ENCODE measurements at places on chromosomes 11 and 22.

DNA sequence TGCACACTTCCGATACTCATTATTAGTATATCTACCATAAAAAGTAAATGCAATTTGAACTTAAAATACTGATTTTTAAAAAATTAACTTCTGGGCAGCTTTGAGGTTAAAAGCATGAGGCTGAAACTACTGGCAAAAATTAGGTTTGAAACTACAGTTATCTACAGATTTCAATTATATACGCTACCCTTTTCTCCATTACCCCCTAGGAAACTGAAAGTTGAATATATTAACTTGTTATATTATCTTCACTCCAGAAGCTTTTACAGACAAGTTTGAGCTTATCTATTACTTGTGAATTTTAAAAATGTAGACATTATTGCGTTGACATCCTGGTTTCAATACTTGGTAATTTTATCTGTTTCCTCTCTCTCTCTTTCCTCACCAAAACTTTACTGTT is 96.7 kb upstream of the DDI1 start:
- no peaks in the 10 kb centered on the region for H3K36me3 ChIP-seq
- no peaks in the 10 kb centered on the region for H3K4me1 ChIP-seq
- no peak overlapping the region for H3K4me3 ChIP-seq
- no peak overlapping the region for H3K27ac ChIP-seq
- no peak for DNase-seq
- no peaks in the 10 kb centered on the region for H3K27me3 ChIP-seq

DNA sequence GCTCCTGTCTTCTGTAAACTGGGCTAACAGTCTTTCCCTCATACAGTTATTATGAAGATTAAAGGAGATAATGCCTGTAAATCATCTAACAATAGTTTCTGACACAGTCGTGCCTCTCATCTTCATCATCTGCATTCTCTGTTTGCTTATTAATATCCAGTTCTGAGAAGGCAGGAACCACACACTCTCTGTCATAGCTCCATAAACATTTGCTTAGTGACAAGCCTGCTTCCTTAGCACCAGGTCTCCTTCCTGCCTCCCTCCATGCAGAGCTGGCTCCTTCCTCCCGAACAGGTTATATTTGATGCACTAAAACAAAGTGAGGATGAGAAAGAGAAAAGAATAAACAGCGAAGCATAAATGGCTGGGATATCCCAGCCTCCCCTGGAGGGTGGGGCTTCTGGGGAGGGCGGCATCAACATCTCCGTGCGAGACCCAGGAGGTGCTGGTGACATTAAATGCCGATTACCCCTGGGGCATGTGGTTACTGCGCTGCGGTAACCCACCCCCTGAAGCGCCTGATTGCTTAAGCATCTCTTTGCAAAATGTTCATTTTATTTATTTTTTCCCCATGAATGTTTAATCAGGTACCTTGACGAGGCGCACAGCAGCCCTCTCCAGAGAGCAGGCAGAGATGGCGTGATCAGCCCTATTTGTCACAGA is 404.9 kb downstream of the NXPE2 start:
- H3K4me1 ChIP-seq, result no peaks in the 10 kb centered on the region
- H3K27me3 ChIP-seq, result no peaks in the 10 kb centered on the region
- no peaks in the 10 kb centered on the region for H3K36me3 ChIP-seq
- DNase-seq, result no peak
- H3K4me3 ChIP-seq, result no peak overlapping the region

DNA sequence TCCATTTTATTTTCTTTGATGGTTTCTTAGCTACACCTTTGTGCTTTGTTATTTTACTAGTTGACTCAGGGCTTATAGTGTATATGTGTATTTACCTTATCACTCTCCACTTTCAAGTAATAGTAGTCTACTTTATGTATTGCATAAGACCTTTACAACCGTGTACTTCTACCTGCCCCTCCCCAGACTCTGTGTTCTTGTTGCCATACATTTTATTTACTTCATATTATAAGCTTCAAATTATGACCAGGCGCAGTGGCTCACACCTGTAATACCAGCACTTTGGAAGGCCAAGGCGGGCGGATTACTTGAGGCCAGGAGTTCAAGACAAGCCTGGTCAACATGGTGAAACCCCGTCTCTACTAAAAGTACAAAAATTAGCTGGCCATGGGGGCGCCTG is 28.2 kb upstream of the CTSD start:
- H3K27ac ChIP-seq, result no peak overlapping the region
- no peaks in the 10 kb centered on the region for H3K36me3 ChIP-seq
- H3K27me3 ChIP-seq, result no peaks in the 10 kb centered on the region

- H3K4me1 ChIP-seq, result peaks cover 37% of the 10 kb centered on the region
- no peak overlapping the region for H3K4me3 ChIP-seq
- peaks cover 45% of the 10 kb centered on the region for H3K27me3 ChIP-seq
Measured at GRCh38 chr11:61682906-61683675, 2.9 kb downstream of the DAGLA start.

DNA sequence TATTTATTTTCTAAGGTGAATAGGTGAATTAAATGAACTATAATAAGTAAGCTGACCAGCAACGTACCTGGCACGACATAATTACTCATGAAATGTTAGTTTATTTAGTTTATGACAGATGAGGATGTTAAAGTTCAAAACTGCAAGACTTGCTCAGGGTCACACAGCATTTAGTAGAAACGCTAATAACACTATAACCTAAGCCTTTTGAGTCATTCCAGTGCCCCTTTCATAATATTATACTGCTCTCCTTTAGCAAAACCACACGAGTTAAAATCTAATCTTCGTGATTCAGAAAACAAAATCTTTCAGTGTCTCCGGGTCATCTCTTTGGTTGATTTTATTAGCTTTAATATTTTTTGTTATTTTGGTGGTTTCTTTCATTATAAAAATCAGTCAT is 39.6 kb downstream of the BTBD10 start:
- no peak overlapping the region for H3K4me3 ChIP-seq
- no peak for DNase-seq
- H3K4me1 ChIP-seq, result no peaks in the 10 kb centered on the region
- H3K36me3 ChIP-seq, result peaks cover 5% of the 10 kb centered on the region
- no peak overlapping the region for H3K27ac ChIP-seq

- DNase-seq, result no peak
- H3K27ac ChIP-seq, result no peak overlapping the region
- no peak overlapping the region for H3K4me3 ChIP-seq
- H3K36me3 ChIP-seq, result no peaks in the 10 kb centered on the region
- no peaks in the 10 kb centered on the region for H3K4me1 ChIP-seq
- no peaks in the 10 kb centered on the region for H3K27me3 ChIP-seq
Measured at GRCh38 chr11:96869207-96869606, 479.4 kb downstream of the JRKL start.

- no peak overlapping the region for H3K27ac ChIP-seq
- H3K4me3 ChIP-seq, result no peak overlapping the region
- H3K4me1 ChIP-seq, result peaks cover 19% of the 10 kb centered on the region
Measured at GRCh38 chr11:129119036-129119435, 73.1 kb downstream of the ARHGAP32 start.

- H3K4me1 ChIP-seq, result no peaks in the 10 kb centered on the region
- no peak for DNase-seq
- peaks cover 36% of the 10 kb centered on the region for H3K27me3 ChIP-seq
- H3K36me3 ChIP-seq, result no peaks in the 10 kb centered on the region
- no peak overlapping the region for H3K4me3 ChIP-seq
Measured at GRCh38 chr22:29433856-29434255, 4.5 kb upstream of the RFPL1 start.

GRCh38 chr22:23817146-23817545 is 21.7 kb downstream of the DERL3 start:
- H3K27ac ChIP-seq, result no peak overlapping the region
- H3K4me1 ChIP-seq, result peaks cover 3% of the 10 kb centered on the region
- no peak overlapping the region for H3K4me3 ChIP-seq
- DNase-seq, result no peak

- no peaks in the 10 kb centered on the region for H3K27me3 ChIP-seq
Measured at GRCh38 chr22:50545522-50546325, at the start of gene KLHDC7B. TSS of gene KLHDC7B (plus strand) at chr22:50545899. CDS start at chr22:50546244, 345 bp downstream.

- no peaks in the 10 kb centered on the region for H3K4me1 ChIP-seq
- H3K27ac ChIP-seq, result no peak overlapping the region
- DNase-seq, result no peak
- no peaks in the 10 kb centered on the region for H3K27me3 ChIP-seq
Measured at GRCh38 chr11:120174866-120175265, 36.0 kb upstream of the OAF start.

DNA sequence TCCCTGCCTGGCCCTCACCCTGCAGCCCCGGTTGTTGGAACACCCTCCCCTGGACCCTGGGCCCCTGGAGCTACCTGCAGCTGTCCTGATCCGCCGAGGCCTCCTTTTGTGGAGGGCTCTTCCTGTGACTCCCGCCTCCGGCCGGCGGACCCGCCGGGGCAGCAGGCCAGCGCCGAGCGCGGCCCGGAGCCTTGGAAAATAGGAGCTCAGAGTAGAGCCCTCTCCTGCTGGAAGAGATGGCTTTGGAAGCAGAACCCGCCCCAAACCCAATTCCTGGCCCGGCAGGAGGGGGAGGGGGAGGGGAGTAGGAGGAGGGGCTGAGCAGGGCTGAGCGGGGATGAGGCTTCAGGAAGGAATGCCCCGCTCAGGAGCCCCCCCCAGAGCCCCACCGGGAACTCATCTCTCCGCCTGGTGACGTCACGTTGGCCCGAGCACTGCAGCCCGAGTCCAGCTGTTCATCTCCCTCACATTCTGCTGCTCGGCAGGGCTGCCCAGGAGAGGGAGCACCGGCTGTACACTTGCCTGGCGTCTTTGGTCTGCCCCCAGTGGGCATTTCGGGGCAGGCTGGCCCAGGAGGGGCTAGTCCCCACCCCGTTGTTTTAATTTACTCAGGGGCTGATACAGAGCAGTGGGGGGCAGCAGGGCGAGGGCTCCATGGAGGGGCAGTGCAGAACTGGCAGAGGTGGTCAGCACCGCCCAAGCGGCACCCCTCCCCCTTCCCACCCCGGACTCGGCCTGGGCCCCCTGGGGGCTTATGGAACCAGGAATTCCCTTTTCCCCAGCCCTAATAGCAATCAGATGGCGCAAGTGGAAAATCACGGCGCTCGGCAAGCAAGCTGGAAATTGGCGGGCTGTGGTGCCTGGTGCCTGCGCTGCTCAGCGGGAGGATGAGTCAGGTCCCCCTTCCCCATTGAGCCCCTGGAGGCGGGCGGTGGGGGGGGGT is at the start of gene MRGPRF:
MRGPRF (minus strand) TSS at position 238 of the 943 bp plus-strand sequence. CDS start 3,345 bp downstream, outside the sequence.
- peaks cover 67% of the 10 kb centered on the region for H3K4me1 ChIP-seq
- 0 out of 2 replicates have a peak, but pooled peaks cover 1% of the 10 kb centered on the region for H3K36me3 ChIP-seq
- H3K27me3 ChIP-seq, result no peaks in the 10 kb centered on the region
- H3K27ac ChIP-seq, result peak within 1 kb of the TSS; percentile 2

- peaks cover 8% of the 10 kb centered on the region for H3K4me1 ChIP-seq
- DNase-seq, result no peak
- 0 out of 2 replicates have a peak, but pooled peaks cover 2% of the 10 kb centered on the region for H3K36me3 ChIP-seq
- no peaks in the 10 kb centered on the region for H3K27me3 ChIP-seq
- H3K27ac ChIP-seq, result no peak overlapping the region
Measured at GRCh38 chr11:126312961-126313360, 9.1 kb downstream of the DCPS start.

GRCh38 chr11:116164843-116165242 is 607.9 kb downstream of the BUD13 start:
- H3K4me3 ChIP-seq, result no peak overlapping the region
- no peaks in the 10 kb centered on the region for H3K4me1 ChIP-seq

DNA sequence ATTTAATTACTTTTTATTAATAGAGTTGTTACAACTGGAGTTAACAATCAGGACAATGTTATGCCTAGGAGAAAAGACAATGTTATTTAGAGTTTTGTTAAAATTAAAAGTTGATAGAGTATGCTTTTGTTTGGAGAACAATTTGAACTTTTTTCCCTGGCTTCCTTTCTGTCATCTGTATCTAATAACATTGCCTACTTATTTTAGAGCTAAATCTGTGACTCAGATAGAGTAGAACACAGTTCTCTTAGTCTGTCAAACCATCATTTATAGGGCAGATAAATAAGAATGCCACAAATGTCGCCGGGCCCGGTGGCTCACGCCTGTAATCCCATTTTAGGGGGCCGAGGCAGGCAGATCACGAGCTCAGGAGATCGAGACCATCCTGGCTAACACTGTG is 28.9 kb upstream of the YAP1 start:
- peaks cover 7% of the 10 kb centered on the region for H3K4me1 ChIP-seq
- no peaks in the 10 kb centered on the region for H3K27me3 ChIP-seq
- no peak overlapping the region for H3K27ac ChIP-seq
- no peak for DNase-seq

- H3K4me1 ChIP-seq, result peaks cover 32% of the 10 kb centered on the region
- H3K27ac ChIP-seq, result peak overlapping the region; percentile 8
- no peak for DNase-seq
Measured at GRCh38 chr11:73306977-73307322, 1.1 kb upstream of the ARHGEF17 start.

GRCh38 chr11:121829159-121829643 is 286.8 kb downstream of the BLID start:
- no peaks in the 10 kb centered on the region for H3K4me1 ChIP-seq
- H3K36me3 ChIP-seq, result no peaks in the 10 kb centered on the region
- H3K4me3 ChIP-seq, result no peak overlapping the region

DNA sequence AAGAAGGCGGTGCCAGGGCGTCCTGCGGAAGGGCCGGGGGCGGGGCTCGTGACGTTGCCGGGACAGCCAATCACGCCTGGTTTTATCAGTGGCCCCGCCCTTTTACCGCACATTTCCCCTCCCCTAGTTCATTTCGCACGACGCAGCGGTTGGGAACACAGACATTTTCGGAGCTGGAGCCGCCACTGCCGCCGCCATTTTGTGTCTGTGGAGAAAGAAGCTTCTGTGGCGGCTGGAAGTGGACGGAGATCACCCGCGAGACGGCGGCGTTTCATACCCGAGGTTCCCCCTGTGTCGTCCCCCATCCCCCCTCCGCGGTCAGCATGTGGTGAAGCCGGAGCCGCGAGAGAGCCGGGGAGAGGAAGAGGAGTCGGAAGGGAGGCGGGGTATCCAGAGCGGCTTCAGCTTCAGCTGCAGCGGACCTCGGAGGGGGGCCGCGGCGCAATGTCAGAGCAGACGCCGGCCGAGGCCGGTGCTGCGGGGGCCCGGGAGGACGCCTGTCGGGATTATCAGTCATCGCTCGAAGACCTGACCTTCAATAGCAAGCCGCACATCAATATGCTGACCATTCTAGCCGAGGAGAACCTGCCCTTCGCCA is at the start of gene PCF11:
PCF11 (plus strand) TSS at position 136 of the 598 bp plus-strand sequence; CDS start at position 445, 309 bp downstream.
- peak within 1 kb of the TSS; percentile 94 for H3K27ac ChIP-seq
- no peaks in the 10 kb centered on the region for H3K27me3 ChIP-seq
- no peak for DNase-seq

DNA sequence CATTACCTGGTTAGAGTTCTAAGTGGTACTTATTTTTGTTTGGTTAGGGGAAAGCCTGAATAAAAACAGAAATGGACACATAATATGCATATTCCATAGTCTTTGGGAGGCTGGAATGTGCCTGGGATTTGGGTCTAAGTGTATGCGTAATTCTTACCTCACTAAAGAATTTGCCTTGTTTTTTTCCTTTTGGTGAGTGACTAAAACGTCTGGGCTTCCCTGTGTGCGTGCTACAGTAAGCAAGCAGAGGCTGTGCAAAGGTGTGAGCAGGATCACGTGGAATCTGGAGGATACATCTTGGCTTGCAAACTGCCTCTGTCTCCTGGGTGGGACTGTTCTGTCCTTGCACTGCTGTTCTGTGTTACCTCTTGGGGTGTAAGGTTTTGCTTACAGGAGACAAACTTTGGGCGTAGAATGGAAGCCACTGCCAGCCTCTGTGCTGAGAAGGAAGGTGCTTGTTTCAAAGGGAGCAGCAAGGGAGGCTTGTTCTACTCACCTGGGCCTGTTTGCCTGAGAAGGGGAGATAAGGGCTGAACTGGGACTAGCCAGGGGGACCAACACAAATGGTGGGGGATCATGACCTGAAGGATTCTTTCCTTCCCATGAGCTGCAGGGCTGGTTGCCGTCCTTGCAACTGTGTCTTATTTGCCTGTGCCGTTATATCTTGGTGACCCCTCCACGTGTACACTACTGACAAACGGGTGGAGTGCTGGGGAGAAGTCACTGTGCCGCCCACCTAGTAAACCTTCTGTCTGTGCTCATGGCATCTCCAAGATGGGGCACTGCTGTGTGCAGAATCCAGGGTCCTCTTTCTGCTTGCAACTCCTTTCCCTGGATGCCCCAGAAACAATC is 4.5 kb downstream of the NEAT1 start:
- H3K27me3 ChIP-seq, result no peaks in the 10 kb centered on the region
- no peak overlapping the region for H3K4me3 ChIP-seq
- peak; percentile 72 for DNase-seq

All from SJSA1 (cell line).